ENCODE measurements at places on chromosomes 2 and 18.
A peak's percentile ranks its signal among the peaks of the same experiment; 100 is the strongest.

DNA sequence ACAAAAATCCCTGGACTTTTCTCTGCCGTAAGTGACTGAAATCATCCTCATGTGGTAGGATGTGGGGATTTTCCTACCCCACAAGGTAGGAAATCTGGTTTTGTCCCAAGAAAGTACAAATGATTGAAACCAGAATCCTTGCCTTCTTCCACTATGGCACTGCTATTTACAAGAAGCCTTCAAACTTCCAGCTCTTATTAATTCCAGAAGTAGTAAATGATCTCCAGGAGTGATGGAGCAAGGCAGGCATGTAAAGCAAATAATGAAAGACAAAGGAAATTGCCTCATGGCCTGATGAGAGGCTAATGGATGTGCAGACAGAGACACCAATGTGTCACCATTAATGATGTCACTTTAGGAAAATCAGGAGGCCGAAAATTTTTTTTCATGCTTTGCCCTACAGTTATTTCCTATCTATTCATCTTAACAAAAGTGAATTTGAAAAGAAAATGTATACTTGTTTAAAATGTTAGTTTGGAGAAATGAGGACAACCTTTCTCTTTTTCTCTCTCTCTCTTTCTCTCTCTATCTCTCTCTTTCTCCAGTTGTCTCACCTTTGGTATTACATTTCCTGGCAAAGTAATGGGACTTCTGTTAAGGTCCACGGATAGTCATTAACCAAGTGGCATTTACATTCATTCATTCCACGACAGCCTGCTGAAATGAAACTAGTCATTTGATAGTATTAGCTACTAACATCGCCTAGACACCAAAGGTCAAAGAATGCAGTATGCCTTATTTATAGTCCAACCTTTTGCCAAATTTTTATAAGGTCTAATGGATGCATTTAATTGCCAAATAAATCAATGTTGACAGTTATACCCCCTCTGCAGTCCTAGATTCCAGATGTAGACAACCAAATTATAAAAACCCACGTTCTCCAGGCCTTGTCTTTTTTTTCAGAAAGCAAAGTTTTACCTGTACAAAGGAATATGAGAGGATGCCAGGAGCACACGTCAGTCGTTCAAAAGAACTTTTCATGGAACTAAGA is 5.0 kb upstream of the EVA1A start:
- DNase-seq: no peak

DNA sequence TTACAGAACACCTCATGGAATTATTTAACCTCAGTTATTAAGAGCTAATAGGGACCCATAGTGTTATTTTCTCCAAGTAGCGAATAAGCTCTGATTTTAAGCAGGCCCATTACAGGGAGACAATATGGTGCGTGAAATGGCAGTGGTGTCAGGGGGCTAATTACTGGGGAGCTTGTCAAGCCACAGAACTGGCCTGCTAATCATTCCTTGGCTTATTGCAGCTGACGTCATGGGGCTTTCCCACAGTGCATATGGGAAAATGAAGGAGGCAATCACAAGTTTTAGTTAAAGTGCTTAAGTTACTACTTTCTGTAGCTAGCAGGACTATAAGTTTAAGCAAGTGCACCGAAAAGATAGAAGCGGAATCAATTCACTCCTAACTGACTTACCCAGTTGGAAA is 262.5 kb downstream of the TGIF1 start:
- no peak for DNase-seq

- peak; percentile 41 for DNase-seq
Observed at GRCh38 chr2:63053889-63054602, 3.4 kb downstream of the OTX1 start.

DNA sequence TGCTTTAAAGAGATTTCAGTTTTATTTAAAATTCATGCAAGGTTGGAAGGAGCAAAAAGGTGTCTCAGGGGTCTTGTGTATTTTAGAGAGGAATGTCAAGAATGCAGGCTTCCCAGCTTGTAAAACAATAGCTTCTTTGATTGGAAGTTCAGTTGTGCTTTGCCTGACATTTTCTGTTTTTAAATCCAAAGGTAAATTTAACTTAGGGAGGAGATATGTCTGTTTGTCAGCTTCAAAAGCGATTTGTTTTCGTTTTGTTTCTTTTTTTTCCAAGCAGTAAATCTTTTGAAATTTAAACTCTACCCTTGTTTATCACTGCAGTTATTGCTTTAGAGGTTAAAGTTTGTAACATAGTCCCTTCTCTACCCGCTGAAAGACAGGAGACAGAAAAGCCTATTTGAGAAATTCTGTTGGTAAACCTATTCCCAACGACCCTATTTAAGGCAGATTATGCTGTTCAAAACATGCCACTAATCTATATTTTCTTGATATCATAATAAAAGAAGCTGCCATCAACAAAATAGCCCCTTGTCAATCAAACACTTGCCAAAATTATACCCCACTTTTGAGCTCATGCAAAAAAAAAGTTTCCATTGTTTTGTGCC is 639.6 kb downstream of the IRS1 start:
- no peak for DNase-seq

- peak; percentile 5 for DNase-seq
Observed at GRCh38 chr2:7984693-7985353, 697.0 kb upstream of the ID2 start.

DNA sequence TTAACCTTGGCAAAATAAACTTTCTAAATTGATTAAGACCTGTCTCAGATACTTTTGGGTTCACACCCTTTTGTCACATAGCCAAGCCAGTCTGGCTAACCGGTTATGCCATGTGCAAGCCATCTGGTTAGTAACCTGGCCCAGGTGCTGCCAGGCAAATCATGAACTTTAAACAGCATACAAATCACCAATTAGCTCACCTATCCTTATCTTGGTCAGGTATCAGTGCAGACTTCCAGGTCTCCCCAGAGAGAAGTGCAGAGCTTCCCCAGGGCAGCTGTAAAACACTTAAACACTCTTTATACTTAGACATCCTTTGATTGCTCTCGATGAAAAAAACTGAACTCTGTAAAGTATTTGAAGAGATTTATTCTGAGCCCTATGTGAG is 14.9 kb upstream of the MC5R start:
- DNase-seq: no peak

DNA sequence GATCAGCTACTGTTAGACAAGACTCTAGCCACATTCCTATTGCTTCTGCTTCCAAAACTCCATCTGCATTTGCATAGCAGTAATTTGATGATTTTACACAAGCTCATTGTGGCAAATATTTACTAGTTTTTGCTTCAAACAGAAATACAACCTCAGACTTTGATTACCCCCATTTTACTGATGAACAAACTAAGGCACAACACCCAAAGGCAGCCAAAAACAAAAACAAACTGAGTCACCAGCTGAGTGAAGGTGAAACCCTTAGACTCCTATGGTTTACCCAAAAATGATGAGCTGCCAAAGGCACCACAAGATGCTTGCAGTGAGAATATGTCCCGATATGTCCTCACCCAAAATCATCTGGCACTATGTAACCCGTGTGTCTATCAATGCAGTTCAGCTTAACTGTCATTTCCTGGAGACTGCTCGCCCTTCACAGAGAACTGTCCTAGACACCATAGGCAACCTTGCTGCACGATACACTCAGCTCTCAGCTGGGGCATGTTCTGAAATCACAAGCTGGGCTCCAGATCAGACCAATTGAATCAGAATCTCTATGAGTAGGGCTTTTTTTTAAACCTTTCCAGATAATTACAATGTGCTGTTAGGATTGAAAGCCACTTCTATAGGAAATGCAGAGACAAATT is 4.1 kb upstream of the EVA1A start:
- DNase-seq: no peak

DNA sequence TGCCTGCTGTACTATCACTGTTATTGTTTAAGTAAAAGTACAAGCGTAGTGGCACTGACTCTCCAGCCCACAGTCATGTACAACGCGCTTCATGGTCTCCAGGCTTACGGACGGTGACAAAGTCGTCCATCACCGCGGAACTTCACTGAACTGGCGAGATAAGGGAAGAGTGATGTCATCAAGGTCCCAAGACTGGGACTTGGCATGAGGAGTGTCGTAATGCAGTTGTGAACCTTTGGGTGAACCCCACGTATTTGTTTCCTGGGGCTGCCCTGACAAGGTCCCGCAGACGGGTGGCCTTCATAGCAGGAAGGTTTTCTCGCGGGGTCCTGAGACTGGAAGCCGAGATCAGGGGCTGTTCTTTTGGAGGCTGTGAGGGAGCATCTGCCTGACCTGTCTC is 17.3 kb downstream of the NFATC1 start:
- DNase-seq: no peak

GRCh38 chr18:58363767-58364540 is 264.9 kb downstream of the ALPK2 start:
- no peak for DNase-seq

DNA sequence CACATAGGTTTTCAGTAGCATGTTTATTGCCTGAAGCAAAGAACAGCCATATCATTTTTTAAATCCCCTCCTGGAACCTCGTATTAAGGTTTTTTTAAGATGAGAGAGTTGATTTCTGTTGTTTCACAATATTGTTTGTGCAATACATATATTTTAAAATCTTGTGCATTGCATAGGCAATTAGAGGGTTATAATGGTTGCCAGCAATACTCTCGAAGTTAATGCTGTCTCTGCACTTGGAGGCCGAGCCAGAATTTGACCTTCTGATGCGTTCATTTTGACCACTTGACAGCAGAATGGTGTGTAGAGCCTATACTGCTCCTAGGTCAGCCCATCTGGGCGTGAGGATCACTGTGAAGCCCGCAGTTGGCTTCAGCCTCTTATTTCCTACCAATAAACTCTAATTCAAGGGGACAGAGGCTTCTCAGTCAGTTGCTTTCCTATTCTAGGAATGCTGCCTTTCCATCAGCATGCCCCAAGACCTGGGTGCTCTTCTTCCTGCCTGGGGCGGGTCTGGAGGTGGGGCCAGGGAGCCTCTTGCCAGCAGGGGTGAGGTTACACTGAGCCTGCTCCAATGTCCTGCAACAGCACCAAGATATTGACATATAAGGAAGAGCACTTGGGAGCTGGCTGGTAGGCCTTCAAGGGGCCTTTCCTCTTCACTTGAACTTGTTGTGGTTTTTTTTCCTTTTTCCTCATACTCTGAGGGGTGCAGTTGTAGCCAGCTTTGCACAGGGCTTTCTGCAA is 91.4 kb upstream of the BCL2L11 start:
- no peak for DNase-seq

DNA sequence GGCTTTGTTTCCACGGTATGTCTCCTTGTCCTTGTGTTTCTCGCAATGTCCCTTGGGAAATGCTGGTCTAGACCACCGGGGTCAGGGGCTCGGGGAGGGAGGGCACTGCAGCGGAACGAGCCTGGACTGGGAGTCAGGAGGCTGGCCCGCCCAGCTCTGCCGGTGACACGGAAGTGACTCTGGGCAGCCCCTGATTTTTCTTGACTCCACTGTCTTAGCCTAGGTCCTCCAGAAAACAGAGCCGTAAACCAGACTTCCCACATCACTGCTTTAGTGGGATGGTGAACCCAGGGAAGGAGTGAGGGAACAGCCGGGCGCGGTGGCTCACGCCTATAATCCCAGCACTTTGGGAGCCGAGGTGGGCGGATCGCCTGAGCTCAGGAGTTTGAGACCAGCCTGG is 144.2 kb downstream of the ASB1 start:
- no peak for DNase-seq

DNA sequence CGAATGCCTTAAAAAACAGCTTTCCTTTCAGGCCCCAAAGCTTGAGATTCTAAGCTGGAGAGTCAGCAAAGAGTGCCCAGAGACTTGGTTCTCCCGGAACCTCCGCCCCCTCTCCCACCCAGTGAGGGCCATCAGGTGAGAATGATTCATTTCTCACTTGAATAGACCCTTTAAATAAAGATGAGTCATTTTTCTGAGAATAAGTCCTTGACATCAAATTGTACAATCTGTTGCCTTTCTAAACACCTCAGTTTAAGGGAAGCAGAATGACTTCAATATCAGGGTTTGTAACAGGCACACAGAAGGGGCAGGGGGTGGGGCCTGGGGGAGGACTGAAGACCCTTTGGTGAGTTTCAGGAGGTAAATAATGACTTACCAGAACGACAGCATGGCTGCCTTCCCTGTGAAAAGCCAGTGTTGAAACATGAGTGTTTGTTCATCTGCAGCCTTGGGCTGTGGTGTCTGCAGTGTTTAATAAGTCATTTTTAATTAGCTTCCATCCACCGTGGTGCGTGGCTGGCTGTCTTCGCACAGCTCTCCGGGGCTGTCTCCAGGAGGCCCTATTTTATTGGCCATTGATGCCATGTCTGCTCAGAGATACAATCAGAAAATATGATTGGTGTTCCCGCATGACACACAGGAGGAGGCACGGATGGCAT is 134.9 kb upstream of the ZNF236 start:
- no peak for DNase-seq

DNA sequence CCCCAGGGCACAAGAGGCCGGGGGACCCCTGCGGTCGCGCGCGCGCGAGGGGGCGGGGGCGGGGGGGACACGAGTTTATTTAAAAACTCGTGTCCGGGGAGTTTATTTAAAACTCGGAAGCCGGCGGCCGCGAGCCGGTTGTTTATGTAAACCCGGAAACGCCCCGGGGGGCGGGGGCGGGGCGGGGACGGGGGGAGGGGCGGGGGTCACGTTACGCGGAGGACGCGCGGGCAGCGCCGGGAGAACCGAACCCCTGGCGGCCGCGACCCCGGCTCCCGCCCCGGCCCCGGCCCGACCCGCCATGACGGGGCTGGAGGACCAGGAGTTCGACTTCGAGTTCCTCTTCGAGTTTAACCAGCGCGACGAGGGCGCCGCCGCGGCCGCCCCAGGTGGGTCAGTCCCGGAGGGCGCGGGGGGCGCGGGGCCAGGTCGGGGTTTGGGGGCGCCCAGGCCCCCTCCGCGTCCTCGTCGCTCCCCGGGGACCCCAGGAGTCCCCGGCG is 4.4 kb downstream of the NFATC1 start:
- DNase-seq: peak; percentile 78

DNA sequence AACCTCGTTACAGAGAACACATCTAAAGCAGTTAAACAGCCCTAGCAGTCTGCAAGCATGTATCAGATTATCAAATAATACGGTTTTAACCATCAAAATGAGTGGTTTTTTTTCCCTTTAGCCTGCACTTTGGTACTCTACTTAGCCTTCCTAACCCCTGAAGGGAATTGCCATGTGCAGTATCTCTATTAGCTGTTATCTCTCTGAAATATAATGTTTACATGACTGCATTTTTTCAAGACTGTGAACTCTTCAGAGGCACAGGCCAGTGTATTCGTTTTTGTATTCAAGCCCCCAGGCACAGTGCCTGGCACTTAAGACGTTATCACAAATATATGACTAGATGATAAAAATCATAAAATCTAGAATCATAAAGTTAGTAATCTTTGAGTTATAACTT is 509.5 kb downstream of the PARD3B start:
- DNase-seq: no peak

- DNase-seq: peak; percentile 28
Observed at GRCh38 chr2:218883491-218884490, 3.1 kb downstream of the WNT10A start.

- DNase-seq: no peak
Observed at GRCh38 chr2:98907966-98908905, 27.8 kb downstream of the CRACDL start.

Measured in CD4-positive, CD25-positive, alpha-beta regulatory T cell (primary cell).